ENCODE measurements at places on chromosomes 6 and 20. TPM values are rescaled to one million over a fixed set of nuclear protein-coding genes. Genes with fewer than 3 reads are reported as not detected.

The ZBTB12 gene
- 8.6 TPM for total RNA-seq

The EDEM2 gene
- total RNA-seq: 22.2 TPM

The EEF1A2 gene
- total RNA-seq: 463 TPM

The CCDC170 gene
- not detected for total RNA-seq

The IRF4 gene
- 0.15 TPM for total RNA-seq

DNA sequence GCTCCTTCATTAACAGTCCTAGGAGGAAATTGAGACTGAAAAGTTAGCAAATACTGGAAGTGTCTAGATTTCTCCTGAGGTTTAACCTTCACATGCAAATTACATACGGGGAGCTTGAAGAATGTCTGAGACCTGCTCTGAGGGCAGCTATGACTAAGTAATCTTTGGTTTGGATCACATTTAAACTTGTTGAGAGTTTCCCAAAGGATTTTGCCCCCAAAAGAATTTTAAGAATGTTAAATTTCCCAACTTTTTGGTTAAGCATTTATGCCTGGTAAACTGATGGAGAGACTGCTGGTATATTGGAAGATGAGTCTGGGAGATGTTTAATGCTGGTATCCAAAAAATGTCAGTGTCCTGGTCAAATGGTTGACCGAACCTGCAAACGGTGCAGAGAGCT, 97.0 kb downstream of the RREB1 start:
- no peak for DNase-seq

DNA sequence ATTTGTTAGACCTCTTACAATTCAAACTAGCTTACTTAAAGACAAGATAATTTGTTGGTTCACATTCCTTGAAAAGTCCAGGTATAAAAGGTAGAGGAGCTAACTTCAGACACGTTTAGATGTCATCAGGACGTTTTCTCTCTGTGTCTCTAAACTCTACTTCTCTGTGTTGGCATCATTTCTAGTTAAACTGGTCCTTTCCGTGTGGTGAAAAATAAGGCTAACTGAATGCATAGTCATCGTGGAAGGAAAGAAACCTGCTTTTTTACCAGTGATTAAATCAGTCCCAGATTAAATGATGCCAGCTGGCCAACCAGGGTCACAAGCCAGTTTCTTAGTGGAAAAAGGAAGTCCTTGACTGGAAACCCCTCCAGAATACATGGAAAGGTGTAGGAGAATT, 168.4 kb upstream of the AHI1 start:
- DNase-seq: peak; percentile 2

DNA sequence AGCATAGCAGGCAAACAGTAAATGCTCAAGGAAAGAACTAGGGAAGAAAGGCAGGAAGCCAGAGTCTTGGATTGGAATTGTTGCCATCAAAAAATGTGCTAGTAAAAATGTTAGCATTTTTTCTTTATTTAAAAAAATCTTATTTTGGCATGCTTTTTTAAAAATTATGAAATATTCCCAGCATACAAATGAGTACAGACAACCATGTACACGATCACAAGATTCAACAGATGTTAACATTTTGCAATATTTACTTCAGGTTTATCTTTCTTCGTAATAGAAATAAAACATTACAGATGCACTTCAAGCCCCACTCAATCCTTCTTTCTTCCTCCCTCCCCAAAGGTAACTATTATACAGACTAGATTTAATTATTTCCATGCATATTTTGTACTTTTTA, 27.4 kb upstream of the NOP56 start:
- no peak for DNase-seq

GRCh38 chr6:73011945-73012344, 213.4 kb downstream of the KHDC1L start:
- no peak for DNase-seq

- no peak for DNase-seq
Observed at GRCh38 chr20:8400486-8400885, 268.4 kb downstream of the PLCB1 start.

DNA sequence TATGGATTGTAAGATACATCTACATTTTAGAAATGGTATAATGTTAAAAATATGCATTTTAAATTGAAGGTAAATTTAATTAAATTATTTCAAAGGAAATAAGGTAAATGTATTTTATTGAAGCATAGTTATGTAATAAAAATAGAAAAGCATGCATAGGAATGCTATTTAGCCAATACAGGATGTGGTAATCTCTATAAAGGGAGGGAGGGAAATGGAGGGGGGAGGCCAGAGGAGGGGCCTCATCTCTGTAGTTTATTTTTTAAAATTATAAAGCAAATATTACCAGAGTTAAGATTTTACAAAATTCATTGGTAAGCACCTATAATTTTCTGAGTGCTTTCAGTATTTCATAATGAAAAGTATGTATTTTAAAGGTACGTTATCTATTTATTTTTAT, 27.2 kb downstream of the SLC16A10 start:
- DNase-seq: no peak

DNA sequence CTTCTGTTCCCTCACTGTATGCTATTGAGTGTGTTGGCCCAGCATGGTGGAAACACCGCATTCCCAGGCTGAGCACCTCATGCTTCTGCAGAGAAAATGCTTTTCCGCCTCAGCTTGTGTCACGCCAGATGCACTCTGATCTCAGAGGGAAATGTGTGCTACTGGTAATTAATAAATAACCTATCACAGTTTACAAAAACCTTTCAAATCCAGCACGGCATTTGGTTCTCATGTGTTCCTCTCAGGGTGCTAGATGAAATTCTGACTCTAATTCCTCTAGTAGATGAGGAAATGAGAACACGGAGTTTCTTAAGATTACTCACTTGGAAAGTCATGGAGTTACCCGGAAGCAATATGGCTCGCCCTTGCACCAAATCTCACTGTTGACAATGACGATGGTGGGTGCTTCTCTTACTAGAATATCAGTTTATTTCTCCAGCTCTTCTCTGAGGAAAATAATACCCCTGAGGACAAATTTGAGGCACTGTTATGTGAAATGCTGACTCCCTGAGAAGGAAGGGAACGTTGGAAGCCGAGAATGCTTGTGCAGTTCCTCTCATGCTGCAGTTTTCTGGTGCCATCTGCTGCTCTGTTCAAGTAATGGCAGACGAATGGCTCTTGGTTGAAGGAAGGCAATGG, 116.6 kb downstream of the RNF144B start:
- peak; percentile 81 for DNase-seq

- no peak for DNase-seq
Observed at GRCh38 chr6:42724825-42725224, 2.4 kb upstream of the PRPH2 start.

GRCh38 chr20:53887973-53888372, 182.4 kb downstream of the BCAS1 start:
- DNase-seq: no peak

- DNase-seq: peak; percentile 79
Observed at GRCh38 chr6:2998998-2999617, 586 bp upstream of the NQO2 start.

- DNase-seq: peak; percentile 10
Observed at GRCh38 chr6:74870403-74870802, 335.4 kb downstream of the COL12A1 start.

- no peak for DNase-seq
Observed at GRCh38 chr6:149140910-149141290, 176.6 kb upstream of the TAB2 start.

DNA sequence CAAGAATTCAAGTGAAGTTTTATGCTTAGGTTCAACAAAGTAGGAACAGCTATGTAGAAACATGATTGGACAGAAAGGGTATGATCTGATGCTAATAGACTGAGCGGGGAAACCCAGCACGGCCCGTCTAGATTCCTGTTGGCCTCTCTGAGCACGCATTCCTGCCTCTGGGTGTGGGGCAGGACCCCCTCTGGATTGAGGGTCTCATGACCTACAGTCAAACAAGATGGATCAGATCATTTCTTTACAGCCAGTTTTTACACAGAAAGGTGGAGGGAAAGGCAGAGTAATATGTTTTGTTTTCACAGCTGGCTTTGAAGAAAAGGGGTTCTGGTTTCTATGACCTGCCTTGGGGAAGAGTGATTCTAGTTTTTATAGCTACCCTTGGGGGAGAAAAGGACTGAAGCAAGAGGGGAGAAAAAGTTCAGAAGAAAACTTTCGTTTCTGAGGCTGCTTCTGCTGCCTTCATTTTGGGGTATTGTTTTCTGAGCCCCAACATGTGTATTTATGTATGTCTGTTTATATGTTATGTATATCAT, 99.6 kb upstream of the SLC22A16 start:
- DNase-seq: no peak

DNA sequence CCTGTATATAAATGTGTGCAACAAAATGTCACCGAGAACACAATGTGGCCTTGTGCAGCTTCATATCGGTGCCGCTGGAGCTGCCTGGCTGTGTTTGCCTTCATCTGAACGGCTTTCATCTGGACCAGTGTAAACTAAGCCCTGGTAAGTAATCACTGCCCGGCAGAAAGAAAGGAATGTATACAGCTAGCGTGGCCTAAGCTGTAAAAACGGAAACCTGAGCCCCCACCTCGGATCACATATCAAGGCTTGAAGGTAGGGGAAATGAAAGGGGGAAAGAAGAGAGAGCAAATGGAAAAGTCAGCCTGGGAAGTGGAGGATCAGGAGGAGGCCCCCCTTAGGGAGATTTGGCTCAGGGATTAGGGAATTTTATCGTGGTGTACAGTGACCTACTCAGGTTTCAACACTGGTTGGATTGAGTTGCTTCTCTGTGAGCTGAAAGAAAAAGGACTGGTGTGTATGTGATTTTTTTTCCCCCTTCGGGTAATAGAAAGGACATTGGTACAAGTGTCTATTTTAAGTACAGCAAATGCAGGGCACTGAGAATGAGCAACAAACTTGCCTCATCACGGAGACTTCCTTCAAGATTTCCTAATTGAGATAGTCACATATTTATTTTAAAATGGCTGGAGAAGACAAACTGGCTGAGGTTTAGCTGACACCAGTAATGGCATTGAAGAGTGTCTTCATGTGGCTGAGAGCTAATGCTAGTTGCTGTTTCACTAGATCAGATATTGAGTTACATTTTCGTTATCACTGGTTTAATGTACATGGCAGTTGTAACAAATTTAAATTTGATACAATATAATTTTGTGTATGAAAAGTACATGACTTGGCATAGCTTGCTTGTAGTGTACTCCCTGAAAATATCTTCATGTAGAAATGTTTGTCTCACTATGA, 3.5 kb downstream of the SOBP start:
- no peak for DNase-seq

DNA sequence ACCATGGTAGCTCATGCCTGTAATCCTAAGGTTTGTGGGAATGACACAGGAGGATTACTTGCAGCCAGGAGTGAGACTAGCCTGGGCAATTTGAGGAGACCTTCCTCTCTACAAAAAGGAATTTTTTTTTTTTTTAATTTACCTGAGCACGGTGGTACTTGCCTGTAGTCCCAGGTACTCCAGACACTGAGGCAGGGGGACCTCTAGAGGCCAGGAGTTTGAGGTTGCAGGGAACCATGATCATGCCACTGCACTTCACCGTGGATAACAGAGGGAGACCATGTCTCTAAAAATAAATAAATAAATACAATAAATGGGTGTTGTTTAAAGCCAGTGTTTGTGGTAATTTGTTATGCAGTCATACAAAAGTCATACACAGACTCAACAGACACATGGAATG, 2.4 kb upstream of the HLA-F start:
- DNase-seq: peak; percentile 19

- DNase-seq: no peak
Observed at GRCh38 chr20:62179162-62179504, 3.7 kb upstream of the MTG2 start.

- no peak for DNase-seq
Observed at GRCh38 chr6:18096423-18096822, 26.1 kb downstream of the NHLRC1 start.

- DNase-seq: peak; percentile 64
Observed at GRCh38 chr6:23659125-23659524, 466.9 kb upstream of the NRSN1 start.

DNA sequence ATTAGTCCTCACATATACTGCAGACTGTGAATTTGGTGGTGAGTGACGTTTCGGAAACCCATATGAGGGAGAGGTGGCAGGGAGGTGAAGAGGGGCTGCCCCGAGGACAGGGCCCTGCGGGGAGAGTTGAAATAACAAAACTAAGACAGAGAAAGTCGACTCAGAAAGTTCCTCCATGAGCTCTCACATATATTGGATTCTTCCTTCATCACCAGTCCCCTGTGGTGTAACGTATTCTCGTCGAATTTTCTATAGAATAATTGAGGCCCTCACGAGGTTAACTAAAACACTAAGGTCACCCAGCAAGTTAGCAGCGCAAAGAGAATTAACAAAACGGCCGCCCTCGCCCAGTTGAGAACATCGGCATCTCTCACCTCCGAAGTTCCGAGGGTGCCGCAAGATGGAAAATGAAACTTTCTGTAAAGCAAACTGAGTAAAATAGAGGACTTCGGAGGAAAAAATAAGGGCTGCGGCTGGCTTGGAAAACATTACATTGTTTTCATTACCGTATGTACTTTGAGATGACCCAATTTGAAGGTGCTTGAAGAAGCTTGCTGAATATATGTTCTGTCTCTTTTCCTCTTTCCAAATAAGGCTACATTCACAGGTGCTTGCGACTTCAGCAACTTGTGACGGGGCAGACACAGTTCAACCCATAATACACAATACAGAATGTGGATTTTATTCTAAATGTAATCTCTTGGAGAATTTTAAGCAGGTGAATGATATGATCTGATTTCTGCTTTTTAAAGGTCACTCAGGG, 490.9 kb upstream of the JARID2 start:
- DNase-seq: no peak

DNA sequence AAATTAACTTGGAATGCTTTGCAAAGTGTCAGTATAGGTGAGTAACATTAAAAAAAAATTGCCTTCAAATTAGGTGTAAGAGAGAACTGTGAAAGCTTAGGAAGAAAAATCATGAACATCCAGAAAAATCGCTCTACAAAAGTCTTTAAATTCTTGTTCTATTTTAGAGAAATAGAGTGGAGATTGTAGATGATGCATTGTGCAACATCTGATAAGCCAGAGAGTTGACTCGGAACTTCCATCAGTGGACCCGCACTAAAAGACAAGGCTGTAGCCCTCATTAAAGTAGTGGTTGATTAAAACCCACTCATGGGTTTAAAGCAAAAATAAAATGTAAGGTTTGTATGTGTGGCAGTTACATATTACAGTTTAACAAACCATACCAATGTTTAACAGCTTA, 35.8 kb downstream of the MAP3K4 start:
- no peak for DNase-seq

- DNase-seq: peak; percentile 16
Observed at GRCh38 chr20:9300534-9300933, 213.9 kb upstream of the LAMP5 start.

DNA sequence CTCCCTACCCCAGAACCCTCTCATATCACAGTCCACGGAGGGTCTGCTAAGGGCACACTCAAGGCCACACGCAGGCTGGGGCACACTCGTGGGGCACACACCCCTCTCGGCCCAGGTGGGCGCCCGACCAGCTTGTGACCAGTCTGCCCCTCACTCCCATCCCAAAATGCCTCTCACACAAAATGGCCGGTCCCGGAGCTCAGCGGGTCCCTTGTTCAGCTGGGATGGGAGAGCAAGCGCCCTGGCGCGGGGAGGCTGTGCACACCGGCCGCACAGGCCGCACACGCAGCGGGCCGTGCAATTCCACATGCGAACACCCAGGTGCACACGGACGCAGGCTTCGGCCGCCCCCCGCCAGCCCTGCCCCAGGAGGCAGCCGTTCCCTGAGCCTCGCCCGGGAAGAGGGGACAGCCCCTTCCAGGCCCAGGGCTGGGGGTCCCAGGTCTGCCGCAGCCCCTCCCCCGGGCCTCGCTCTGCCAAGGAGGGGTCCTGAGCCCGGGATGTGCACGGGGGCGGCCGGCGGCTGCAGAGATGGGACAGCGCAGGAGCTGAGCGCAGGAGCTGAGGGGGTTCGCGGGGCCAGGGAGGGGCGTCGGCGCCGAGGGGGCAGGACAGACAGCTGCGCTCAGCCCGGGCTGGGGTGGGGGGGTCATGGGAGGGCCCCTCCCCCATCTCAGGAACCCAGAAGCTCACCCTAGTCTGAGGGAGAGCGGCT, 1.3 kb downstream of the KCNQ2 start:
- no peak for DNase-seq

Data from PC-3 (cell line).